ENCODE measurements at places on chromosomes 7 and 10.

DNA sequence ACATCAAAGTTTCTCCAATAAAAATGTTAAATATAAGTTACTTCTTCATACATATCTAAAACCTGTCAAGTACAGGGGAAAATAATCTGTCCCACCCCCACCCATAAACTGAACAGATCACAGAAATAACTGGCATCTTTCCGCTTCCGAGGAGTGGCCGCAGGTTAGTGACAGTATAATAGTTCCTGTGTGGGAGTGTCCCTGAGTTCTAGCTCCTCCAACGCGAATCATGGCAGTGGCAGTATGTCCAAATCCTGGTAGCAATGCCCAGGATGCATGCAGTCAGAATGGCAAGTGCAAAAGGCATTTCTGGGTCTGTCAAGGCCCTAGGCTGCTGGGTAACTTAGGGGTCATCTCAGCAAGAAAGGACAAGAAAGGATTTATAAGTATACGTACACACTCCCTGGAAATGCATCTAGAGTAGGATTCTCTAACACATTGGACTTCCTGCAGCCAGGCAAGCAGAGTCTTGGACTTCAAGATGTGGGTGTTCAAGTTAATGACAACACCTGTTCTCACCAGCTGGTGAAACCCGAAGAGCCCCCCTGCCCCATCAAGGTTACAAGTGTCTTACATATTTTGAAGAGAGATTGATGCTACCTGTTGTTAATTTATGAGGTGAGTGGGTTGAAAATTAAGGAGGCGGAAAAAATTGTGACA is 94.4 kb upstream of the COL1A2 start:
- no peak for DNase-seq

DNA sequence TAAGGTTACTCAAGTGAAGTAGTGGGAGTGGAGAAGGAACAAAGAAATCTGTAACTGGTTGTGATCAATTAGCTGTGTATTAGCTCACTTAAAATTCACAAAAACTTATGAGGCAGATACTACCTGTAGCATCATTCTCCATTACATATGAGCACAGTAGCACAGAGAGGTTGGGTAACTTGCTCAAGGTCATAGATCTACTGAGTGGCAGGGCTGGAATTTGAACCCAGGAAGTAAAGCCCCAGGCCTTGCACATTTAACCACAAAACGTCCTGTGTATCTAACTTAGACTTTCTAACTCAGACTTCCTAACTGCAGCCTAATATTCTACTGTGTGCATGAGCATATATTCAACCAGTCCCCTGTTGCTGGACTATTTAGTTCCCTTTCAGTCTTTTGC is 5.6 kb upstream of the SLF2 start:
- no peak for DNase-seq

DNA sequence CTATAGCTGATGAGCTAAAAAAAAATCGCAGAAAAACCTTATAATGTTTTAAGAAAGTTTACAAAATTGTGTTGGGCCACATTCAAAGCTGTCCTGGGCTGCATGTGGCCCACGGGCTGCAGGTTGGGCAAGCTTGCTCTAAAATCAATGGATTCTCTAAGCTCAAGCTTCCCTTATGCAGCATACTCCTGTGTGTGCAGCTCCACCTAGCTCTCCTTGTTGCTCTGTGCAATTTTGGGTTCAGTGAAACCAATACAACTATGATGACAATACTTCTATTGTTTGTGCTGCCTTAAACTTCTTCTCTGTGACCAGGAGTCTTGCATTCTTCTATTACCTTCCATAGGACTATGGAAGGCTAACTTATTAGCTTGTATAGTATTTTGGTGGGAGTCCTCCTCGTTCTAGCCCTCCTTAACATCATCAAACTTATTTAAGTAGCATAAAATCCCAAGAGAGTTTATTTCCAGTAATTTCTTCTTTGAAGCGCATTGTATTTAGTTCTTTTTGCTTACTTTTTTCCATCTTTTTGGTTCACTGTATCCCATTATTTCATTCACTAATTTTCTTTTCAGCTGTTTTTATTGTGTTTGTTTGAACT is 170.9 kb upstream of the SMIM30 start:
- DNase-seq = peak; percentile 10

DNA sequence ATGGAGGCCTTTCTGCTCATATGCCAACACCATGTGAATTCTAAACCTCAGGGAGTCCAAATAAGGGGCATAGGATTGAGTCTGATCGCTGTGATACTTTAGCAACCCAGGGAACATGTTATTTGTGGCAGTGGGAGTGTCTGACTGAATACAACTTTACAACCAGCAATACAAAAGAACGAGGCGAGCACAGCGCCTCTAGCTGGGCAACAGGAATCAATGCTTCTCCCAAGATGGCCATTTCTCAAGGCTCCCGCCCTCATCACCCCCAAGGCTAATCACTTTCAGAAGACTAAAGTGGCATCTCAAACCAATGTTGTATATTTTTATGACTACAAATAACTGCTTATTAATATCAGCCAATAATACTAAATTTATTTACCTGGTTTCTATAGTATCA is 28.1 kb downstream of the YWHAG start:
- no peak for DNase-seq

DNA sequence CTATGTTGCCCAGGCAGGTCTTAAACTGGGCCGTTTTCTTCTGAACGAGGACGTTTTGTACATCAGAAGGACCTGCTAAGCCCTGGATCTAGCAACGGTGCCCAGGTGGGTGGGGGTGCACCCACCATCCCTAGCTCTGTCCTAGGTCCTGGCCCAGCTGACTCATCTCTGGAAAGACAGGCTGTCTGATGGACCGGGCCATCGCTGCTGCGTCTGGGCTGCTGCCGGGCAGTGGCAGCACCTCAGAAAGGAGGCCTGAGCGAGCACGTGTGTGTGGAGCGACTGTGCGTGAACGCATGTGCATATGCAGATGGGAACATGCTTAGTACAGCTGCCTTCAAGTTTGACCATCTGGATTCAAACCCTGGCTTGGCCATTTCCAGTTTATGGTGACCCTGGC is 7.3 kb upstream of the ELFN1 start:
- no peak for DNase-seq

DNA sequence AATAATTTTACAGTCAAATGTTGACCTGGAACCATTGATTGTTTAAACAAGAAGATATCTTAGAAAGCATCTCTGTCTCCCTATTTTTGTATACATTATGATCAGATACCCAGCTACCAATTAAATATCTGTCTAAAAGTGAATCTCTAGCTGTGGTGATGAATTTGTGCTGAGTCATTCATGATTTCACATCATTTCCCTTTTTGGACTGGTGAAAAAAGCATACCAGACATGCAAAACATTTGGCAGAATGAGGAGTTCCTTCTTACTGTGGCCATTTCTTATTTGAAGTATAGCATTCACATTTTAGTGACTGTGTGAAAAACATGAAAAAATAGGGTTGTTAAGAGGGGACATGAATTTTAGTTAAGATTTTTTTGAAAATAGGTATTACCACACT is 98.0 kb upstream of the GATA3 start:
- no peak for DNase-seq

GRCh38 chr7:885261-885892 is 9.0 kb downstream of the GET4 start:
- no peak for DNase-seq

GRCh38 chr7:88229302-88229995 is 9.6 kb upstream of the SRI start:
- no peak for DNase-seq

- DNase-seq = no peak
Measured at GRCh38 chr7:29844559-29844958, 38.3 kb downstream of the WIPF3 start.

- no peak for DNase-seq
Measured at GRCh38 chr7:147249956-147250355, 1133.4 kb downstream of the CNTNAP2 start.

- DNase-seq = peak; percentile 30
Measured at GRCh38 chr7:65946904-65947303, 35.1 kb downstream of the GUSB start.

- no peak for DNase-seq
Measured at GRCh38 chr7:19203686-19204085, 58.5 kb upstream of the FERD3L start.

DNA sequence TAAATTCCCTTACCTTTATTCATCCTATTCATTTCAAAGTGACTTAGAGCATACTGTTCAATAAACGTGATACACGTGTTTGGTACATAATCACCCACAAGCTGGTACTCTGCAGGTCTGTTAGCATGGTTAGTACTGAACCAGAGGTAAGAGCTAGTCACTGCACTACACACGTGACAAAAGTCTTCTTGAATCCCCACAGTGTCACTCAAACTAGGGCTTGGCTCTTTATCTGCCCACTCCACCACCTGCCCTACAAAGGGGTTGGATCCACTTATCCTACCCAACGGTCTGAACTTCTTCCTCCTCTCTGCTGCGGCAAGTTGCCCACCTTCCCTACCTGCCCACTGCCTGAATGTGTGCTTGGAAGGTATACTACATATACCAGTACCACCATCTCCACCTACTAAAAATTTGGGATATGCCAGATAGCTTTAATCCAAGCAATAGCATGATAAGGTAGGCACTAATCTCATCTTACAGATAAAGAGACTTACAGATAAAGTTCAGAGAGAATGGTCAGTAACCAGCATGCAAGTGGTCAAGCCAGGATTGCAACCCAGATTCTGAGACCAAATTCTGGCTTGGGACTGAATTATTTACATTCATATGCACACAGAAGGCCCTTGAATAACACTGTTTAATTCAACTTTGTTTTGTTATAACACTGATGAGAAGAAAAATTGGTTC is 92.2 kb downstream of the SGMS1 start:
- DNase-seq = no peak

DNA sequence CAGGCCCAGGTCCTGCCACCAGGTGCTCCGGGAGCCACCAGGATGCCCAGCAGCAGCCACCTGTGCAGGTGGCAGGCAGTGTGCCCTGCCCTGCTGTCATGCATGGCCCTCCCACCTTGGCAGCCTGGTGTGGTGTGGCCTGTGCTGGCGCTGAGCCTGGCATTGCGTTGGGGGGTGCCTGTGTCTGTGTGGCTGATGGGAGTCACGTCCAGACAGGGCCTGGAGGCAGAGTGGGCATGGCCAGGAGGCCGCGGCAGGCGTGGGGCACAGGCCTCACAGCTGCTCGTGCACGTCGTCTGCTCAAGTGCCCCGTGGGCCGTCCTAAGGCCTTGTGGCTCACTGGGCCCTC is 8.7 kb downstream of the TTYH3 start:
- DNase-seq = no peak

- no peak for DNase-seq
Measured at GRCh38 chr7:33639552-33640197, 265.7 kb upstream of the BMPER start.

DNA sequence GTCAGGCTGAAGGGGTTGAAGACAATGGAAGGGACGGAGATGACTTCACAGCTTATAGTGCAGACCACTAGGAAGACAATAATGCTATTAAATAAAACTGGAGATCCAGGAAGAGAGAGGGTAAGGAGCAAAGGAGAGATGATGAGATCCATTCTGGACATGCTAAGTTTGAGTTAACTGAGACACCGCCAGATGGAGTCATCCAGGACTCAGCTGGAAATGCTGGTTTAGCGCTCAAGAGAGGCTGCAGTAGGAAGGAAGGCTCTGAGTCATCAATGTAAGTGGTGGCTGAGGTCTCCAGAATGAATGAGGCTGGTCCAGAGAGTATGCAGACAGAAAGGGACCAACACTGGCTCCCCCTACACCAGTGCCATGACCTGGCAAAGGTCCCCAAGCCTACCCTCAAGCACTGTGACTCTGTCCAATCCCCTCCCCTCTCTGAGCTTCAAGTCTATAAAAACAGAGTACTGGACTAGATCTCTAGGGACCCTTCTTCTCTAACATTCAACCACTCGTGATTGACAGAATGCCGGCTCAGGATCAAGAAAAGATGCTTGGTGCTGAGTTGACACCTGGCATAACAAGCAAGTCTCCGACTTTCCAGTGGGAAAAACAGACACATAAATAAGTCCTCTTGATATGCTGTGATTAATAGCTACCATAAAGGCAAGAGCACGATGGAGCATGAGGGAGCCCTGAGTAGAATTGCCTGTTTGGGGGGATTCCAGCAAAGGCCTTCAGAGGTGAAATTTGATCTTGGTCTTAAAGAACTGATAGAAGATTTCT is 8.9 kb downstream of the GFRA1 start:
- DNase-seq = no peak

DNA sequence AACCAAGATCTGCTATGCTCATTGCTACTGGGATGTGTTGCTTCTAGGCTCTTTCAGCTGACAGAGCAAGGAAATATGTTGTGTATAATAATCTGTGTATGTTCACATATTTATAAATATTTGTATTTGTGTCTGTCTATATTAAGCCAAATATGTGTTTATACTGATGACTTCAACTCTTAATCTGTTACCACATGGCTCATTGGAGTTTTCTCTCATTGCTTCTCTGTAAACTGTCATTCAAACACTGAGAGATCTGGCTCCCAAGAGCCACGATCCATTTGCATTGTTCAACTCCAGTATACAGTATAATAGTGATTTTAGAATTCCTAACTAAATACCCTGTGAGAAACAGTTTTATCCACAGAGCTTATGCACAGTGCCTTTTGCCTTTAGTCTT is 35.3 kb downstream of the BICC1 start:
- DNase-seq = no peak

GRCh38 chr7:137967143-137968018 is 34.5 kb downstream of the CREB3L2 start:
- DNase-seq = no peak

- no peak for DNase-seq
Measured at GRCh38 chr7:131103997-131104396, 223.7 kb upstream of the MKLN1 start.

DNA sequence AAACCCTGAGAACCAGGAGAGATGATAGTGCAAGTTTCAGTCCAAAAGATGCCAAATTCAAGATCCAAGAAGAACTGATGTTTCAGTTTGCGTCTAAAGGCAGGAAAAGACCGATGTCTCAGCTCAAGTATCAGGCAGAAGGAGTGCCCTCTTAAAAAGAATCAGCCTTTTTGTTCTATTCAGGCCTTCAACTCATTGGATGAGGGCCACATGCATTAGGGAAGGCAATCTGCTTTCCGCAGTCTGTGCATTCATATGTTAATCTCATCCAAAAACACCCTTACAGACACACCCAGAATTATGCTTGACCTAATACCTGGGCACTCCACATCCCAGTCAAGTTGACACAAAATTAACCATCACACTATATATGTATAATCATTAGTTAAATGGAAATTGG is 45.2 kb downstream of the DNAJB9 start:
- no peak for DNase-seq

GRCh38 chr10:68434657-68435056 is 27.6 kb upstream of the RUFY2 start:
- no peak for DNase-seq

DNA sequence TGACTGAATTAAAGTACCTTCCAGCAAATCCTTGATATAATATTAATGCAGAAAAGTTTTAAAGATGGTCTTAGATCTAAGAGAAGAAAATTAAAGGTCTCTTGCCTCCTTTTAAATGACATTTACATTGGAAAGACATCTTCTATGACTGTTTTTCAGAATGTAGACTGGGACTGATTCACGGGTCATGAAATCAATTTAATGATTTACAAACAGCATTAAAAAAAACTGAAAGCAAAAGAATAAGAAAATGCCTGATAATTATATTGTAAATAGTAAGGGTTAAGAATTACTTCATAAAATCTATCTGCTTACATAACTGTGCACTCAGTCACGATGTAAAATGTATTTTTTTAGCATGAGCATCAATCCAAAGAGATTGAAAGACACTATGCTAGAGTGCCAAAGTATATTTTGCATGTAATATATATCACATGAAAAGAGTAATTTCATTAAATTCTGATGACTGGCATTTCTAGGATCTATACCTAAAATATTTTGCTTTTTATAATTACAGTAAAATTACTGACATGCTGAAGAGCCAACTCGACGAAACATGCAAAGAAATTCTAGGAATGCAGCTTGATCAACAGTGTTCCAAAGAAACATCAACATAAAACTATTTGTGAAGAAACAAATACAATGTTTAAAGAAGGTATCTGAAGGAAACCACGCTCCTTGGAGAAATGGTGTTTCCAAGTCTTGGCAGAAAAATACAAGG is 35.1 kb downstream of the RTKN2 start:
- DNase-seq = no peak
